ENCODE measurements at places on chromosomes 3 and 15. TPM values are rescaled to one million over a fixed set of nuclear protein-coding genes. Genes with fewer than 3 reads are reported as not detected.

GRCh38 chr3:3189961-3190360 lies 10.5 kb upstream of the CRBN start:
- DNase-seq, result no peak

DNA sequence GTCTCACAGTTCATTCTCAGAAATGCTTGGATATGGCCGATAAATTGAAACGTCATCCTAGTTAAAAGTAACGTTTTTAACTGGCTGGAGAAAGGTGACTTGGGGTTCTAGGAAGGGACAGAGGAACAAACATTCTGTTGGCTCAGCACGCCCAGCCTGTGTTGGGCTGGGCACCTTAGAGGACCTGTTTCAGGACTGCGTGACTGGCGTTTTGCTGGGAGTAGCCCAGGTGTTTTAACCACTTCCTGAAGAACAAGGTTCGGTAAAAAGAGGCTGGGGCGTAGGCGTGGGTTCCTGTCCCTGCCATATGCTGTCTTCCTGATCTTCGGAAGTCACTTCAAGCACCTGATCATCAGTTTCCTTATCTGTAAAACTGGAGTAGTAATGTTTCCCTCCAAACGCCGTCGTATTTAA lies 1.1 kb upstream of the TLNRD1 start:
- no peak for DNase-seq

DNA sequence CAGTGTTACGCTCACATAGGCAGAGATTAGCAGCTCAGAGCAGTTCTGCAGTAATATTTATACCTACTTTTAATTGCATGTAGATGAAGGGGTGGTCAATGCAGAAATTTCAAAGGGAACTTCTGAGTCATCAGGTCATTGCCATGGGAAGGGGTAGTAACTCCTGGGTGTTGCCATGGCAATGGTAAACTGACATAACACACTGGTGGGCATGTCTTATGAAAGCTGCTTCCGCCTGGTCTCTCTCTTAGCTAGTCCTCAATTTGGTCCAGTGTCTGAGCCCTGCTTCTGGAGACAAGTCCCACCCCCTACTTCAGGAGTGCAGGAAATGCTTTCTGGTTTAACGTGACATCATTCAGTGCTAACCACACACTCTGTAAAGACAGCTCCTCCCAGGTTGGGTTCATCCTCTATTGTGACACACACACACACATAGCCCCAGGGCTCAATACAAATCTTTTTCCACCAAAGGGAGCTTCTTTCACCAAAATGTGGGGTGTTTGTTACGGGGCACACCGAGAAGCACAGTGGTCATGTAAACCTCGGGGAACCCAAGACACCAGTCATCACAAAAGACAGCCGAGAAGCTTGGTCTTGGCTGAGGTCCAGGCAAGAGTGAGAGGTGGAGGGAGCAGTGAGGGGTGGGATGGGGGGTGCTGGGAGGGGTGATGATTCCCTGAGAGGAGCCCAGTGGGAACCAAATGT lies 74.5 kb downstream of the TLE3 start:
- DNase-seq, result peak; percentile 97

DNA sequence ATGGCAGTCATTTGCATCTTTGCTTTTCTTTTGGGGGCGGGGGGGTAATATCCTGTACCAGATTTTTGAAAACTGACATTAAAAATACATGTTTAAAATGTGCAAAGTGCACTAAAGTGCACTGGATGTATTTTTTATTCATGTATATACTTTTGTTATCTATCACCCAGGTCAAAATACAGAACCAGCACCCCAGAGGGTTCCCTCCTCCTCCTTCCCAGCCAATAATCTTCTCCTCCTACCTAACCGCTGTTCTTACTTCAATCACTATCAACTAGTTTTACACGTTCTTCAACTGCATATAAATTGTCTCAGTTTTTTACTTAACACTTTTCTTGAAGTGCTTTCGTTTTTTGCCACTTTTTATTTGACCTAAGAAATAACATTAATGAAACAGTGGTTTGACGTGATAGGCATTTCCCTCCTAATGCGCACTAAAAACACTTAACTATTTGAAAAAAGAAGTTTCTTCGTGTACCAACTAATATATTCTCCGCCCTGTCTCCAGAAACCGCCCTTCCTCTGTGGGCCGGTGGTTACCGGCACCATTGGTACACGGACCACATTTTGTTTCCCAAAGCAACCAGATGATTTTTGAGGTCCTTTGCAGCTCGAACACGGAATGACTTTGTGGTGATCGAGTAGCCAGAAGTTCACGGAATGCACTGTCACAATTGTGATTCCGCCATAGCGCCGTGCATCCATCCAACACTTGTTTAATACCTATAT lies 836 bp upstream of the AKAP13 start:
- DNase-seq, result peak; percentile 58

DNA sequence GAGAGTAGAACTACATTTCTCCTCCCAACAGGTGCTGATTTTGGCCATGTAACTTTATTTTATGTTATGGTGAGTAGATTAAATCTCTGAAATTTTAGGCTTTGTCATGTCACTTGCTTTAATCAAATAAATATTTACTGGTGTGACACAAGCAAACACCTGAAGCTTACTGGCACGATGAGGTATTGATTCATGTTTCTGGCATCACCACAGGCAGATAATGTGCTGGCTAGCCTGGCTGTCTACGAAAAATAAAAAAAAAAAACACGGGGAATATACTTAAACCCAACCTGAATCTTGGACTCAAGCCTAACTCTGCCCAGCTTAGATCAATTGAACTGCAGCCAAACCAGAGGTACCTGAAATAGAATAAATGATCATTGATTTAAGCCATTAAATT lies 65.6 kb upstream of the CADM2 start:
- DNase-seq, result no peak

DNA sequence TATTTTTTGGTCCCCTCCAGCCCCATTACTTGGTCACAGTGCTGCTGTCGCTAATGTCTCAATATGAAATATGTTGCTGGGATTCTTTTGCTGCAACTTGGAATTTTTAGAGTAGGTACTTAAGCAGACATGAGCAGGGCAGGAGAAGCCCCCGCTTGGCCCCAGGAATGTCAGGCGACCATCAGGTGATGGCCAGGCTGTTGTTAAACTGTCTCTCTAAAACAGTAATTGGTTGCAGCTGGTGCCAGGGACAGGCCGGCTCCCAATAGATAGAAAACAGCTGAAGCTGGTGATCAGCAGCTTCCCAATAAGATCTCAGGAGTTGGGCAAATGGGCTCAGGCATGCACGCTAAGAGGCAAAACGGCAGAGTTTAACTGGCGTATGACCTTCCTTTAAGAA lies 329.9 kb upstream of the TBL1XR1 start:
- no peak for DNase-seq

- no peak for DNase-seq
These were observed 641.1 kb downstream of the MECOM start for GRCh38 chr3:169022457-169022856.

DNA sequence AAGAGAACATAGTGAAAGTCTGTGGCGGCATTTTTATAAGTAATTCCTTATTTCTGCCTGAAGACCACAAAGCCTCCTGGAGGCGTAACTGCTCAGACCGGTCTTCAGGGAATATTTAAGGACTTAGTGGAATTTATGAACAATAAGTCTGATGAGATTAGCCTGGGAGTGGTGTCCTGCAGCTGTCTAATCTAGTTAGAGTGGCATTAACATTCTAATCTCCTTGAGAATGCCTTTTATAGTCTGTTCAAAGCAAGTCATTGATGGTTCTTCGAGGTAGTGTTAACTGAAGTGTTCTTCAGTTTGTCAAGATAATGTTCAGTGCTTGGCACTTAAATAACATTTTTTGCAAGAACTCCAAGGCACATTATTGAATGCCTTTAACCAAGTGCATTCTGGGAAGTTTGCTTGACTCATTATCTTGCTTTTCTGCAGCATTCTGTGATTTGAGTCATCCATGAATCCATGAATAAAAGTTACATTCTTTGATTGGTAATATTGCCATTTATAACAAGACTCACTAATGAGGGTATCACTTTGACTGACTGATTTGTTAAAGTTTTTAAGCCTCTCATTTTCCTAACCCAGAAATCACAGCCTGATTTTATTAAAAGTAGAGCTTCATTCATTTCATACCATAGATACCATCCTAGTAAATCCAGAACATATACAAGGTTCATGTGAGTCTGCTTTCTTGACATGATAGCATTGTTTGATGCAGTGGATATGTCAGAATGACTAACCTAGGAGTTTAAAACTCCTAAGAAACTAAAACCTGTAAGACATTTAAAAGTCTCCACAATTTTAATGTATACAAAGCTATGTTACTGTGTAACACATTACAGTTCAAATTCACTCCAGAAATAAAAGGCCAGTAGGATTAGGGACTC lies 12.5 kb downstream of the RBM5 start:
- peak; percentile 69 for DNase-seq

DNA sequence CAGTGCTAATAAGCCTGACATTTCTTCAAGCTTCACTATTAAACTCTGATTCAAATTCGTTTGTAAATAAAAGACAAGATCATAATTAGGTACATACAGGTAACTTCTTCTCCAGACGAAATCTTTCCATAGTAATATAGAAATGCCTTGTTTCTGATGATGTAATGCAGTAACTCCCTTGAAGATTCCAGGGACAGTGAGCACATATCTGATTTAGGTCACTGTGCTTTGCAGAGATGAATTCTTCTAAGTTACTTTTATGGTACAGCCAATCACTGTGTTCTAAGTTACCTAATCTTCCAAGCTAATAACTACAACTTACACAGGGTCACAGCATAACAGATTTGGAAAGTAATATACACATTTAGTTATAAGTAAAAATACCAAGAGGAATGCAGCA lies 27.6 kb downstream of the SLC4A7 start:
- peak; percentile 34 for DNase-seq

- peak; percentile 51 for DNase-seq
These were observed 3.2 kb upstream of the CHSY1 start for GRCh38 chr15:101255051-101255395.

DNA sequence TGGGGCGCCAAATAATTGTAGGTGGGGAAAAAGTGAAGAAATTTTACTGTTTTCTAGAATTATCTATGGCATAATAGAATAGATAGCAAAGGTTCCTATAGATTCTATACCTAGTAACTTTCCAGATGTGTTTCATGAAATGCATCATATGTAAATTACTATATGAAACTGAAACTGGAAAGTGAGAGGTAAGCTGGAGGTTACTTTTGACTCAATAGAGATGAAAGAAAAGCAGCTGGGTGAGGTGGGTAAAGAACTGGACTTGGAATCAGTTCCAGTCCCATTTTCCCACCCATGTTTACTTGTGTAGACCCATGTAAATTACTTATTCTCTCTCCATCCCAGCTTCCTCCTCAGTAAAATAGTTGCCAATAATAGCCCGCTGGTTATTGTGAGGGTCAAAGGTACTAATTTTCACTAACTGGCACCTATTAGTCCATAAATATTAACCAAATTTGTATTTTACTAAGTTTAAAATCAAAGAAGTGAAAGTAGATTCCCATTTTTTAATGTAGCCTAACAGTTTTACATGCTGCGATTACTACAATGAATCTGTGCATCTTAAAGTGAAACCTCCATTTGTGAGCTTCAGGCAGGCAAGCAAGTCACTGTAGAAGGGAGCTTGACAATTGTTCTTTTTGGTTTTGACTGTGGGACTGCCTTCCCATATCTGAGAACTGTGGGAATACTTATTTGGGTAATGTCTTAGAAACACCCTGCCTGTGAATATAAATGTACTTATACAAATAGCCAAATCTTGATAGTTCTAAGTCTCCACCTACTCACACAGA lies 312.1 kb downstream of the SLC9A9 start:
- peak; percentile 23 for DNase-seq

DNA sequence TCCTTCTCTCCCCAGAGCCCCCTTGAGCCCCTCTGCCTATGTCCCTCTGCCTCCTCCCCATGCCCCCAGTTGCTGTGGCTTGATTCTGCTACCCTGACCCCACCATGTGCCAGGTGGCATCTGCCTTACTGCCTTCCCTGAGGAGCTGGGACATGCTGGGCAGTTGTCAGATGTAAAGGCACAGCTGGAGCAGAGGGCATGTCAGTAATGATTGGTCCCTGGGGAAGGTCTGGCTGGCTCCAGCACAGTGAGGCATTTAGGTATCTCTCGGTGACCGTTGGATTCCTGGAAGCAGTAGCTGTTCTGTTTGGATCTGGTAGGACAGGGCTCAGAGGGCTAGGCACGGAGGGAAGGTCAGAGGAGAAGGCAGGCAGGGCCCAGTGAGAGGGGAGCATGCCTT lies 3.5 kb upstream of the PPCDC start:
- DNase-seq, result no peak

The SIDT1 gene
- polyA plus RNA-seq, result not detected

The GABRR3 gene
- polyA plus RNA-seq, result not detected

The QARS1 gene
- polyA plus RNA-seq, result 87.0 TPM

The TNFAIP8L3 gene
- 2.0 TPM for polyA plus RNA-seq

The ZNF860 gene
- 0.08 TPM for polyA plus RNA-seq

Data from GM23248 (cell line).